ENCODE measurements at places on chromosomes 5 and 9.

GRCh38 chr5:168162464-168162863, 129.0 kb upstream of the WWC1 start:
- DNase-seq = peak; percentile 92

GRCh38 chr5:87541676-87542075, 128.9 kb upstream of the CCNH start:
- DNase-seq = no peak

GRCh38 chr5:139653616-139654015, 5.5 kb downstream of the CXXC5 start:
- DNase-seq = no peak

- DNase-seq = peak; percentile 29
Measured at GRCh38 chr5:143826951-143827444, 15.0 kb downstream of the HMHB1 start.

DNA sequence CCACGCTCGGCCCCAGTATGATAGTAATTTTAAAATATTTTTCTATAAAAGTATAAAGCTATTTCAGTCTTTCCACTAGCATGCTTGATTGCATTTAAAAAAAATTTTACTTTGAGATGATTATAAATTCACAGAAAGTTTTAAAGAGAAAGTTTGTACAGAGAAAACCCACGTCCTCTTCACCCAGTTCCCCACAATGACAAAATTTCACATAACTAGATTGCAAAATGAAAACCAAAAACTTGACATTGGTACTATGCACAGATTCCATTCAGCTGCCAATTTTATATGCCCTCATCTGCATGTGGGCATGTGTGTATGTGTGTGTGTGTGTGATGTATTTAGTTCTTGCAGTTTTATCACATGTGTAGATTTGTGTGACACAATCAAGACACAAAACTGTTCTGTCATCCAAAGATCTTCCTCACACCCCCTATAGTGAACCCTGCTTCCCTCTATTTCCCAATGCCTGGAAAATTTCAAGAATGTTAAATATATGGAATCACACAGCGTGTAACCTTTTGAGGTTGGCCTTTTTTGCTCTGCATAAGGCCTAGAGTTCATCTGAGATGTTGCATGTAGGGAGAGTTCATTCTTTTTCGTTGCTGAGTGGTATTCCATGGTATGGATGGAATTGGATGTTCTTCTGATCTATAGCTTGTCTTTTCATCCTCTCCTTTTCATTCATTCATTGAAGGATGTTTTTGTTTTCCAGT, 56.9 kb upstream of the BARHL1 start:
- no peak for DNase-seq

GRCh38 chr5:65271906-65272305, 209.8 kb downstream of the ADAMTS6 start:
- no peak for DNase-seq

Data from NCI-H1694 treated with DMSO at 0.1 percent for 48 hours (cell line).